Naive thymus-derived CD4-positive, alpha-beta T cell (primary cell): ENCODE measurements at places on chromosomes 12 and 14. TPM values are rescaled to one million over a fixed set of nuclear protein-coding genes. Genes with fewer than 3 reads are reported as not detected.

The BICDL1 gene
- 143 TPM for total RNA-seq

The KCNK13 gene
- 0.27 TPM for total RNA-seq

The EIF2S3B gene
- total RNA-seq: 0.37 TPM

The OR10P1 gene
- not detected for total RNA-seq

The PUS7L gene
- 27.4 TPM for total RNA-seq

The POTEM gene
- total RNA-seq: not detected

The OR6S1 gene
- total RNA-seq: not detected

The FOXG1 gene
- total RNA-seq: not detected in 2 replicates

The NFE2 gene
- total RNA-seq: not detected

The AP5M1 gene
- total RNA-seq: 42.3 TPM

The ADCY4 gene
- total RNA-seq: 5.0 and 6.1 TPM in 2 replicates

The KLHL33 gene
- total RNA-seq: 0.27 TPM

The IKZF4 gene
- 3.6 TPM for total RNA-seq

The MCRS1 gene
- total RNA-seq: 70.3 TPM

The RFLNA gene
- total RNA-seq: not detected

The KIF21A gene
- 6.9 TPM for total RNA-seq
